Left renal pelvis (tissue), 4 donors: ENCODE measurements at places on chromosomes 4 and X.

- DNase-seq: no peak
Observed at GRCh38 chr4:26175905-26176470, 144.8 kb upstream of the RBPJ start.

GRCh38 chr4:187276736-187277408 lies 553.2 kb upstream of the FAT1 start:
- DNase-seq: no peak

DNA sequence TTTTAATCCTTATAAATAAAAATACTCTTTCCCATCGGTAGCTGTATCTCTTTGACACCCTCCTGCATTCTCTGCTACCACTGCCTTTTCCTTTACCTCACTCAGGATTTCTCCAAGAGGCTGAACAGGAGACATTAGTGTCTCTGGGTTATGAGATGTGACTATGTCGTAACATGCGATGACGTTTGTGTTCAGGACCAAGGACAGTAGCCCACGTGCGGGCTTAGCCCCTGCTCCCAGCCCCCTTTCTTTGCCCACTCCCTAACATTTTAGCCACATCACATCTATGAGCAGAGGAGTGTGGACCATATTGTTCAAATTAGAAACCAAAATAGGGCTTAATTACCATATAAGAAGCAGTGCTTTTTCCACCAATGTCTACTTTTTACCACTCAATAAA lies 369.3 kb downstream of the FBXW7 start:
- peak; percentile 40 for DNase-seq

GRCh38 chr4:96736352-96736889 lies 896.5 kb downstream of the PDHA2 start:
- no peak for DNase-seq

GRCh38 chrX:69503782-69504625 lies at the start of gene NALF2:
Gene NALF2 (plus strand): TSS chrX:69504326. CDS start chrX:69505283, 957 bp downstream.
- DNase-seq: peak; percentile 55

- no peak for DNase-seq
Observed at GRCh38 chrX:110851780-110852179, 56.2 kb upstream of the CHRDL1 start.

DNA sequence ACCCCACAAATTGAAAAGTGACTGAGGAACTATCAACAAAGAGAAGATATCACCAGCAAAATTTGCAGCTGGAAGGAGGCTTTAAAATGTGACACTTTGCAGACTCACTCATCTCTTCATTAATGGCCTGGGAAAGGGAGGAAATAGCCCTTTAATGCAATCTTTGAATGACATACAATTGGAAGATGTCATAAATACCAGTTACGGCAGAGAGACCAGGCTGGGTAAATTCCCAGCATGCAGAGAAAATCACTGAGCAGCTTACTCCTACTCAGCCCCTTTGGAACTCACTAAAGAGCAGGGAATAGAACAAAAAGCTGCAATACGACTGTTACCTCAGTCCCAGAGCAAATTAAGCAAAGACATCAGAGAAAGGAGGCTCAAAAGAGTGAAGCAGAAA lies 238.9 kb downstream of the HS3ST1 start:
- DNase-seq: no peak

- no peak for DNase-seq
Observed at GRCh38 chr4:64584125-64584524, 174.9 kb upstream of the TECRL start.

DNA sequence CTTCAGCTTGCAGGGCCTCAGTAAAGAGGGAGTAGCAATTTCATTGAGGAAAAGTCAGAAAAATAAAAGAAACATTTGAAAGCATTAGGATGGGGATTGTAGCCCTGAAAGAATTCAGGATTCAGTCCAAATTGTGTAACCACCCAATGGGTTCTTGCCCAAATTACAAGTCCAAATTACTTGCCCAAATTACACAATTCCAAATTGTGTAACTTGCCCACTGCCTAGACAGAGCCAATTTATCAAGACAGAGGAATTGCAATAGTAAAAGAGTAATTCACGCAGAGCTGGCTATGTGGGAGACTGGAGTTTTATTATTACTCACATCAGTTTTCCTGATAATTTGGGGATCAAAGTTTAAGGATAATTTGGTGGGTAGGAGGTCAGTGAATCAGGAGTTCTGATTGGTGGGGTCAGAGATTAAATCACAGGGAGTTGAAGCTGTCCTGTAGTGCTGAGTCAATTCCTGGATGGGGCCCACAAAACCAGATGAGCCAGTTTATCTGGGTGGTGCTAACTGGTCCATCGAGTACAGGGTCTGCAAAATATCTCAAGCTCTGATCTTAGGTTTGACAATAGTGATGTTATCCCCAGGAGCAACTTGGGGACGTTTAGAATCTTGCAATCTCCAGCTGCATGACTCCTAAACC lies 18.1 kb upstream of the PAGE5 start:
- DNase-seq: no peak

GRCh38 chr4:59671037-59671436 lies 1529.1 kb upstream of the ADGRL3 start:
- no peak for DNase-seq

DNA sequence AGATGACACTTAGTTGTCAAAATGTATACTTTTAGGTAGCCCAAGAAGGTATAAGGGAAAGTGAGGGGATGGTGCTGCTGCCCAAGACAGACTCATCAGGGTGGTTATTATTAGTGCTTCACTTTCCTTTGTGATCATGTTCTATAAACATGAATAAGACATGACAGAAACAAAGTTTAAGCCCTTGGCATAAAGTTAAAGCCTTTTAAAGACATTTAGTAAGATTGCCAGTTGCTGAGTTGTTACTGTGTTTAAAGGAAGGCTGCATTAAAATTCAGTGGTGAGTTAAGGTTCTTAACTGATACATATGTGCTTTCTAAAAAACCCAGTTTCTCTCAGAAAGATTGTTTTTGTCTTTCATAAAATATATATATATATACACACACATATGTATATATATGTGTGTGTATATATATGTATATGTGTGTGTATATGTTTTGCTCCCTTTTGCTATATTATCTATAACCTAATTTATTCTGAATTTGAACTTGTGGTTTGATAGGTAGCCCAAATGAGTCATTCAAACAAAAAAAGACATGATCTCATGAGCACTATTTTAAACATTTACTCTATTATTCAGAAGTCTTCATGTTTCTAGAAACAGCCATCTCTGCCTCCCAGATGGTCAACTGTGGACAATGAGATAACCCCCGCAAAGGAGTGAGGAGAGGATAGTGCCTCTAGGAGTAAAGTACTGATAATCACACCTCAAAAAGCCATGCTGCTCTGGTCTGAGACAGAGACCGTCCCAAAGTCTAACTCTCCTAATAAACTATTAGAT lies 98.1 kb upstream of the OTUD4 start:
- no peak for DNase-seq

DNA sequence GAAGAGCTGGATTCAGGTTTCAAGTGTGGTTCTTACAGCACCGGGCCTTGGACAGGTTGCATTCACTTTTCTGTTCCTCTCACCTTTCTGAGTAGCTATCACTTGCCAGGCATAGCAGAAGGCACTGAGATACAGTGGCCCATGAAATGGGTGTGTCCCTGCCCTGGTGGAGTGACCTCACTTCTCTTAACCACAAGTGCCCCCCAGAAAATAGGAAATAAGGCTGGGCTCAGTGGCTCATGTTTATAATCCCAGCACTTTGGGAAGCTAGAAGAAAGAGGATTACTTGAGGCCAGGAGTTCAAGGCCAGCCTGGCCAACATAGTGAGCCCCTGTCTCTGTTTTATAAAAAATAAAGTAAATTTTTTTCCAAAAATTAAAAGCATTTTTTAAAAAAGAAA lies 101.7 kb upstream of the KIT start:
- no peak for DNase-seq

- DNase-seq: no peak
Observed at GRCh38 chrX:17499512-17499911, 124.5 kb downstream of the NHS start.

DNA sequence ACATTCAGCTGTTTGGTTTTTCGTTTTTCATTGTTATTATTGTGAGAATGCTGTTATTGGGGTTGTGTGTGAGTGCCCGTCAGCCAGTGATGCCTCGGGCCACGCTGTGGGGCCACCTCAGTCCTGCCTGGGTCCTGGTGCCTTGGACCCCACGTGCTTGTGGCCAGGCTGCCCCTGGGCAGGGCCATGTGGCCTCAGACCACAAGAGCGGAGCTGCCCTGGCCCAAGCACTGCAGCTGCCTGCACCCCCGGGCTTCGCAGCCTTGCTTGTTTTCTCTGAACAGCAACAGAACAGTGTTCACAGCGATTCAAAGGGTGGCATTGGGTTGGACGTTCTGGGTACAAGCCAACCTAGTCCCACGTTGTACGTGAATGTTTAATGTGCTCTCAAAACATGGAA lies 56.9 kb downstream of the CPLX1 start:
- DNase-seq: no peak

DNA sequence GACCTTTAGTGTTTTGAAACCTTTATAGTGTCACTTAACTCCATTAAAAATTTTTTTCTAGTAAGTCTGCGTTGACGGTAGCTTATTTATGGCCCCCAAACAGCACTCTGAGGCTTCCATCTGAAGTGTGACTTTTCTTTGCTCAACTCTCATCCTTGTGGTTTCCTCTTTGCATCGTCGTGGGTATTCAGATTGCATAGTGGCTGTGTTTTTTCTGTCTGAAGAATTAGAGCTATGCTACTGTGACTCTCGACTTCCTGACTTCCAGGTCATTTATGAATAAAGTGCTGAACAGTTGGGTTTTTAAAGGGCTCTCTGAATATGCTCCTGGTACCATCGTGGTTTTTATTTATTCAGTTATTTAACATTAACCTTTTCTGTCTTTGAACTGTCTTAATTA lies 44.9 kb downstream of the JADE1 start:
- no peak for DNase-seq

GRCh38 chr4:184807797-184808712 lies 17.7 kb downstream of the ACSL1 start:
- DNase-seq: no peak
